ENCODE measurements at places on chromosomes 5 and 9.

GRCh38 chr5:107213025-107213424 is 457.7 kb downstream of the EFNA5 start:
- no peaks in the 10 kb centered on the region for H3K27me3 ChIP-seq
- peaks cover 2% of the 10 kb centered on the region for H3K4me1 ChIP-seq
- no peaks in the 10 kb centered on the region for H3K36me3 ChIP-seq
- no peak for DNase-seq
- H3K4me3 ChIP-seq: no peak overlapping the region

- no peak for DNase-seq
- peaks cover 9% of the 10 kb centered on the region for H3K4me1 ChIP-seq
- no peaks in the 10 kb centered on the region for H3K27me3 ChIP-seq
- no peaks in the 10 kb centered on the region for H3K36me3 ChIP-seq
- H3K4me3 ChIP-seq: no peak overlapping the region
Observed at GRCh38 chr5:12615141-12615820, 711.0 kb upstream of the CTNND2 start.

GRCh38 chr9:95513711-95514110 is 3.1 kb downstream of the PTCH1 start:
- H3K4me1 ChIP-seq: peaks cover 38% of the 10 kb centered on the region
- no peak overlapping the region for H3K4me3 ChIP-seq
- H3K27me3 ChIP-seq: peaks cover 64% of the 10 kb centered on the region

DNA sequence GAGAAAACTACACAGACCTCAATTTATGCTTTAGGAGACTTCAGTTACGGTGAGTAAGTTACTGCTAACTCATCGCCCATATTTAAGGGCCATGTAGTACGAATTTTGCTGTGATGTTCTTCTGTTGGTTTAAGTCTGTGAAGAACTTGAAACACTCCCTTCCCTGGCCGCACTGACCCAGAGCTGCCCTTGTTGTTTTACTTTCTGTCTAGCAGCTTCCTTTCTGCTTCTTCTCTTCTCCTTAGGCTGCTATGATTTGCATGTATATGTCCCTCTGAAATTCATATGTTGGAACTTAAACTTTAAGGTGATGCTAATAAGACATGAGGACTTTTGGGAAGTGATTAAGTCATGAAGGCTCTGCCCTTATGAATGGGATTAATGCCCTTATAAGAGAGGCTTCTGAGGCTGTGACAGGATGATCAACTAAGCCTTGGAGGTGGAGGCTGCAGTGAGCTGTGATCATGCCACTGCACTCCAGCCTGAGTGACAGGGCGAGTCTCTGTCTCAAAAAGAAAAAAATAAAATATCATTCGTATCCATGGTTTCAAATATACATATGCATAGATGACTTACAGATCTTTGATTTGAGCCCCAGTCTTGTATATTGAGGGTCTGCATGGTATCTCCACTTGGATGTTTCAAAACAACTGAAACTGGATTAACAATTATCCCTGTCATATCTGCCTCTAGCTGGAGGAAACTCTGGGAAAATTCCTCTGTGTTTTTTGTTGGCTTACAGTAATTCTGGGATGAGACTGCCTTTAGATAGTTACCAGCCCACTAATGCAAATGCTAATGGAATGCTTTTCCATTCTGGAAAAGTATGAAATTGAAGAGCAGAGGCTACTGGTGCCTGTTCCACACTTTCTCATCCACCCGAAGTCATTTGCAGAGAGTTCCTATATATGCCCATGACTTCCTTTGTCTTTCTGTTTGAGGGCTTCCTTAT is 263.4 kb upstream of the ACTBL2 start:
- H3K27ac ChIP-seq: no peak overlapping the region
- DNase-seq: no peak

- no peak for DNase-seq
- H3K27ac ChIP-seq: no peak overlapping the region
- H3K27me3 ChIP-seq: no peaks in the 10 kb centered on the region
- H3K4me1 ChIP-seq: peaks cover 41% of the 10 kb centered on the region
Observed at GRCh38 chr5:138601444-138601843, 26.2 kb upstream of the HSPA9 start.

- peaks cover 23% of the 10 kb centered on the region for H3K4me1 ChIP-seq
- DNase-seq: no peak
- no peak overlapping the region for H3K27ac ChIP-seq
- no peaks in the 10 kb centered on the region for H3K27me3 ChIP-seq
Observed at GRCh38 chr5:91053741-91054025, 329.4 kb downstream of the ARRDC3 start.

GRCh38 chr9:136507992-136508375 is 25.1 kb upstream of the SEC16A start:
- no peak overlapping the region for H3K4me3 ChIP-seq
- H3K36me3 ChIP-seq: no peaks in the 10 kb centered on the region
- DNase-seq: no peak
- H3K27me3 ChIP-seq: no peaks in the 10 kb centered on the region
- no peak overlapping the region for H3K27ac ChIP-seq
- H3K4me1 ChIP-seq: no peaks in the 10 kb centered on the region

DNA sequence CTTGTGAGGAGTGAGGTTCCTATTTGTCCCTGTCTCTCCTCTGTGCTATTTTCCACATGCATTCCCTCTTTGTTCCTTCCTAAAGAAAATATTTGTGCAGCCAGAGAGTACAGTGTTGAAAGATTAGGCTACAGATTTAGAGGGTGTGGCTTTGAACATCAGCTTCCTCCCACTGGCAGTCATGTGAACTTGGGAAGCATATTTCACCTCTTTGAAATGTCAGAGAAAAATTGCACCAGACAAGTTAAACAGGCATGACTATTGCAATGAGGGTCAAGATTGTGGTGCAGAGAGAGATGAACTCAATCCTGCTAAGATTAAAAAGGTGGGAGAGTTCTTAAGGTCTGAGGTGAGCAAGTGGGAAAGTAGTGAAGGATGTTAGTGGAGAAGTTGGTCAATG is 641.0 kb downstream of the DNAH5 start:
- no peaks in the 10 kb centered on the region for H3K27me3 ChIP-seq
- H3K4me3 ChIP-seq: no peak overlapping the region
- peak overlapping the region; percentile 44 for H3K27ac ChIP-seq
- H3K36me3 ChIP-seq: no peaks in the 10 kb centered on the region
- peaks cover 8% of the 10 kb centered on the region for H3K4me1 ChIP-seq

- no peak overlapping the region for H3K27ac ChIP-seq
- H3K4me1 ChIP-seq: no peaks in the 10 kb centered on the region
- peaks cover 37% of the 10 kb centered on the region for H3K27me3 ChIP-seq
- no peaks in the 10 kb centered on the region for H3K36me3 ChIP-seq
- DNase-seq: no peak
Observed at GRCh38 chr5:8577792-8578191, 708.8 kb downstream of the MTRR start.

GRCh38 chr9:5957166-5957565 is 58.3 kb downstream of the RANBP6 start:
- no peaks in the 10 kb centered on the region for H3K36me3 ChIP-seq
- peaks cover 8% of the 10 kb centered on the region for H3K4me1 ChIP-seq
- H3K4me3 ChIP-seq: no peak overlapping the region
- no peaks in the 10 kb centered on the region for H3K27me3 ChIP-seq
- H3K27ac ChIP-seq: no peak overlapping the region

GRCh38 chr9:20620650-20621470 is 1.4 kb downstream of the MLLT3 start:
- peak overlapping the region; percentile 88 for H3K27ac ChIP-seq
- peaks cover 58% of the 10 kb centered on the region for H3K4me1 ChIP-seq
- peak overlapping the region; percentile 95 for H3K4me3 ChIP-seq
- DNase-seq: peak; percentile 45
- H3K36me3 ChIP-seq: no peaks in the 10 kb centered on the region

- no peaks in the 10 kb centered on the region for H3K4me1 ChIP-seq
- peaks cover 6% of the 10 kb centered on the region for H3K36me3 ChIP-seq
- no peak overlapping the region for H3K27ac ChIP-seq
- no peak overlapping the region for H3K4me3 ChIP-seq
- DNase-seq: no peak
- no peaks in the 10 kb centered on the region for H3K27me3 ChIP-seq
Observed at GRCh38 chr9:73684601-73685000, 532.9 kb downstream of the ANXA1 start.

- no peak overlapping the region for H3K27ac ChIP-seq
- no peak for DNase-seq
- H3K4me3 ChIP-seq: no peak overlapping the region
- H3K27me3 ChIP-seq: no peaks in the 10 kb centered on the region
- H3K36me3 ChIP-seq: peaks cover 19% of the 10 kb centered on the region
- H3K4me1 ChIP-seq: peaks cover 16% of the 10 kb centered on the region
Observed at GRCh38 chr5:142475102-142475513, 150.3 kb upstream of the SPRY4 start.

DNA sequence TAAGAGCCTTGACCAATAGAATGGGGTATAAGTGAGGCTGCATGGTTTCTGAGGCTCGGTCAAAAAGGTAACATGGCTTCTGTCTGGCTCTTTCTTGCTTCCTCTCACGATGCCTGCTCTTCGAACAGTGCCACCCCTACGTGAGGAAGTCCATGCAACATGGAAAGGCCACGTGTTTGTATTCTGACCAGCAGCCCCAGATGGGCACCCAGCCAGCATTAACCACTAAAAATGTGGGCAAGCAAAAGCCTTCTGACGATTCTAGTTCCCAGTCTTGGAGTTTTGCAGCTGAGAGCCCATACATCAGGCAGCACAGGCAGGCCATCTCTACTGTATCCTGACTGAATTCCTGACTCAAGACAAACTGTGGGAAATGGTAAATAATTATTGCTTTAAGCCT is 24.2 kb upstream of the NREP start:
- no peak overlapping the region for H3K27ac ChIP-seq
- H3K27me3 ChIP-seq: no peaks in the 10 kb centered on the region
- peaks cover 37% of the 10 kb centered on the region for H3K4me1 ChIP-seq
- no peak overlapping the region for H3K4me3 ChIP-seq
- no peak for DNase-seq
- no peaks in the 10 kb centered on the region for H3K36me3 ChIP-seq

DNA sequence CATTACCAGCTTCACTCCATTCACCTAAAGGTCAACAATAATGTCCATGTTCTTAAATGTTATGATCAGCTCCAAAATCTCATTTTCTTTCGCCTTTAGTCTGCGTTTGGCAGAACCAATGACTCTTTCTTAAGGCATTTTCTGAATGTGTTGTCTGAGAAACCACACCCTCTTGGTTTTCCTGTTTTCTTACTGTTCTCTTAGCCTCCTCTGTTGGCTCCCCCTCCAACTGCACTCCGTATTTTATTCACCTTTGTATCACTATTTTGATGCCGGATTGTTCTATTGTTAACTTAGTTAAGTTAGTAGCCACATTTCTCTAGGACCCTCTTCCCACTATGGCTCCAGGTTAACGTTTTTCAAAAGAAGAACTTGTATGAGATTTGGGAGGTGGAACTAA is 185.6 kb downstream of the DMAC1 start:
- H3K27me3 ChIP-seq: no peaks in the 10 kb centered on the region
- no peaks in the 10 kb centered on the region for H3K4me1 ChIP-seq

GRCh38 chr5:1743769-1744085 is 55.9 kb downstream of the MRPL36 start:
- H3K36me3 ChIP-seq: peaks cover 7% of the 10 kb centered on the region
- peaks cover 4% of the 10 kb centered on the region for H3K4me1 ChIP-seq
- no peak for DNase-seq

DNA sequence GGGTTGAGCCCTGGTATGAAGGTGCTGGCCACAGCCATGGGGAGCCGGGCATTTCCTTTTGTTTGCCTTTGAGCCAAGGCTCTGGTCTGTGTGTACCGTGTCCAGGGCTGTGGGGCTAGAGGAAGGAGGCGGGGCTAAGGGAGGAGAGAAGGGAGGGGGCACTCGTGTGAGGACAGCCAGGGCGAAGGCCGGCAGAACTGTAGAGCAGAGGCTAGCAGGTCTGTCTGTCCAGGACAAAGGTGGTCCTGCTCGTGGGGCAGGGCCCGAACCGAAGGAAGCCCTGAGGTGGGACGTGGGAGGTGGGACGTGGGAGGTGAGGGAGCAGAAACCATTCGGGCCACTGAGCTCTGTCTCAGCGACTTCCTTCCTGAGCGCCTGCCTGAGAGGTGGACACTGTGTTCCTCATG is 41.3 kb upstream of the TESK1 start:
- no peaks in the 10 kb centered on the region for H3K27me3 ChIP-seq
- H3K36me3 ChIP-seq: peaks cover 5% of the 10 kb centered on the region
- no peak overlapping the region for H3K4me3 ChIP-seq
- no peak for DNase-seq

DNA sequence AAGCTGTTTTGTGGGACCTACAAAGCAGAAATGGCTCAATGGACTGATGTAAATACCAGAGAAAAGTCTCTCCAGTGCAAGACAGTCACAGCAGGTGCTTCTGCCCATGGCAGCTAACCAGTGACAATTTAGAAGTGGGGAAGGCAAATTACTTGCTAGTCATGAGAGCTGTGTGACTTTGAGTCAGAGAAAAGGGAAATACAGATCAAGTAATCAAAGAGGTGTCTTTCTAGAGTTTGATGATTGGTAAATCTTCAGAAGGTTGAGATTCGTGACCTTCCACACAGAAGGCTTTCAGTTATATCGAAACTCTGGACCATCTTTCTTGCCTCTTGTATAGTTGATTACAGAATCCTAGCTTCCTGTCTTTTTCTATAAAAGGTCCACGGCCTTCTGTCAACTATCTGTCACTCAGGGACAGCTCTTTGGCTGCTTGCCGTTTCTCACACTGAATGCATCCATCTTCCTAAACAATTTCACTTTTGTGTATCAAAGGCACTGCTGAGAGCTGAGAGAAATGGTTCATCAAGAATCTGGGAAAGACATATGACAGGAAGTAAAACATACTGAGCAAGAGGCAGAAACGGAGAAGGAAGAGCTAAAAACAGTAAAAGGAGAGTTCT is 993.9 kb upstream of the ACO1 start:
- no peaks in the 10 kb centered on the region for H3K27me3 ChIP-seq
- no peak for DNase-seq
- no peak overlapping the region for H3K27ac ChIP-seq
- peaks cover 12% of the 10 kb centered on the region for H3K4me1 ChIP-seq
- no peaks in the 10 kb centered on the region for H3K36me3 ChIP-seq

GRCh38 chr5:135141303-135142268 is 107.6 kb upstream of the PITX1 start:
- H3K27me3 ChIP-seq: peaks cover 4% of the 10 kb centered on the region
- no peaks in the 10 kb centered on the region for H3K36me3 ChIP-seq
- no peak overlapping the region for H3K4me3 ChIP-seq
- H3K27ac ChIP-seq: no peak overlapping the region

- no peak overlapping the region for H3K4me3 ChIP-seq
- no peak for DNase-seq
- H3K27ac ChIP-seq: no peak overlapping the region
- H3K36me3 ChIP-seq: no peaks in the 10 kb centered on the region
Observed at GRCh38 chr5:39555788-39556187, 131.0 kb upstream of the DAB2 start.

Measured in mesothelial cell of epicardium (in vitro differentiated cells).